M059J (cell line): ENCODE measurements at places on chromosomes 12 and 14.

DNA sequence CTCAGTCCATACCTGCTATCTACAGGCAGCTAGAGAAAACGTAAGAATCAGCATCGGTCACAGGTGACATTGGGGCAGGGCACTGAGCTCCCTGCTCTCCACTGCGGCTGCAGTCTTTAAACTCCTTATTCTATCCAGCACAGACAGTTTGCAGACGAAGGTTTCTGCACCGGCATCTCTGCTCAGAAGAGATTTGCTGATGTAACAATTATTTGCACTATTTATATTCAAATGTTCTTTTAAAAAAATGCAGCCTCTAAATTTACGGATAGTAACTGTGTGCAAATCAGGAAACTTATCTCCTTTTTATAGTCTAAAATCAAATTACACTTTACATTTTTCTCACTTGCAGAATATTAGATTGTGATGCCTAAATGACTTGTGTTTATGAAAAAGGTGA lies 671.0 kb downstream of the VRK1 start:
- no peak for DNase-seq

DNA sequence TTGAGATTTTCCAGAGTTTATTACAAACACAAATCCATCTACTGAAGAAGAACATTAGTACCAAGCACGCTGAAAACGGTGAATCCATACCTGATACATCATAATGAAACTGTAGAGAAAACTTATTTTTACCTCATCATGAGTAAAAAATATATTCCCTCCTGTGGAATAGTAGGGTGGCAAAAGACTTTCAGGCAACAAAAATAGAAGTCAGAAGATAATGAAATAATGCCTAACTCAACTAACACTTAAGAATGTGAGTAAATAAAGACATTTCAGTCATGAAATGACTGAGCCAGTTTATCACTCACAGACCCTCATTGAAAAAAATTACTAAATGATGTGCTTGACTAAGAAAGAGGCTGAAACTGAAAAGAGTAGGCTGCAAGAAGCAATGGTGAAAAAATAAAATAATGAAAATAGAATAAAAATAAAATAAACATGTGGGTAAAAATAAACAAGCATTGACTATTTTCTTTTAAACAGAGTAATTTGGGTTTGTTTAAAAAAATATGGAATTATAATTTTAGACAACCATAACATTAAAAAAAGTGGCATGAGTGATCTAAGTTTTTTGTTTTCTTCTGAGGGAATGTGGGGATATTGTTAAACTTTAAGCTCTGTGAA lies 148.6 kb downstream of the ASCL1 start:
- no peak for DNase-seq

- DNase-seq = no peak
These were observed 909.4 kb upstream of the LRFN5 start for GRCh38 chr14:40697231-40697630.

GRCh38 chr12:15863984-15864383 lies 18.2 kb upstream of the STRAP start:
- DNase-seq = no peak

- DNase-seq = no peak
These were observed 81.7 kb downstream of the PRKAB1 start for GRCh38 chr12:119749666-119750065.

GRCh38 chr14:75340921-75341320 lies 62.3 kb downstream of the FOS start:
- no peak for DNase-seq

- peak; percentile 30 for DNase-seq
These were observed 83.0 kb upstream of the CCDC196 start for GRCh38 chr14:66403183-66403582.

GRCh38 chr12:122740351-122740750 lies 9.7 kb upstream of the HCAR1 start:
- DNase-seq = no peak

DNA sequence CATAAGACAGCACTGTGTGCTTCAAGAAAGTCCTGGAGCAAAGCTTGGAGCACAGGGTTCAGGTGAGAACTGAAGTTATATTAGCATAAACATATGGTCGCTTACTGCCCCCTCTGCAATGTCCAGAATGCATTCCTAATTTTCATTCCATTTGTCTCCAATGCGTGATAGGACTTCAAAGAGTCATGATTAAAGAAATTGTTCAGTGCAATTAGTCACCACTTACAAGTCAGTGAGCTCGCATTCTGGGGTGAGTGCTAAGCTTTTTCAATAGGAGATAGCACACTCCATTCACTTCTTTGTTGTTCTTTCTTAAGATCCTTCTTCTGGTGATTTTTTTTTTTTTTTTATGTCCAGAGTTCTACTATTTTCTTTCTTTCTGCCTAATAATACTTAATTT lies 398.4 kb downstream of the SYT1 start:
- DNase-seq = peak; percentile 54

DNA sequence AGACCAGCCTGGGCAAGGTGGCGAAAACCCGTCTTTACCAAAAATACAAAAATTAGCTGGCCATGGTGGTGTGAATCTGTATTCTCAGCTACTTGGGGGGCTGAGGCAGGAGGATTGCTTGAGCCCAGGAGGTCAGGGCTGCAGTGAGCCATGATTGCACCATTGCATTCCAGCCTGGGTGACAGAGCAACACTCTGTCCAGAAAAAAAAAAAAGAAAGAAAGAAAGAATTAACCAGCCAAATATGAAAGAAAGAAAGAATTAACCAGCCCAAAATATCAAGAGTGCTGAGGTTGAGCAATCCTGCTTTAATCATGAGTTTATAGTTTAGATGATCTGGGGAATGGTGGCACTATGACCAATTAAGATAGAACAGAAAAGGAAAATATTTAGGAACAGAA lies 3.5 kb upstream of the ACTN1 start:
- DNase-seq = no peak
